ENCODE measurements at places on chromosomes 16 and 17.
A peak's percentile ranks its signal among the peaks of the same experiment; 100 is the strongest.

DNA sequence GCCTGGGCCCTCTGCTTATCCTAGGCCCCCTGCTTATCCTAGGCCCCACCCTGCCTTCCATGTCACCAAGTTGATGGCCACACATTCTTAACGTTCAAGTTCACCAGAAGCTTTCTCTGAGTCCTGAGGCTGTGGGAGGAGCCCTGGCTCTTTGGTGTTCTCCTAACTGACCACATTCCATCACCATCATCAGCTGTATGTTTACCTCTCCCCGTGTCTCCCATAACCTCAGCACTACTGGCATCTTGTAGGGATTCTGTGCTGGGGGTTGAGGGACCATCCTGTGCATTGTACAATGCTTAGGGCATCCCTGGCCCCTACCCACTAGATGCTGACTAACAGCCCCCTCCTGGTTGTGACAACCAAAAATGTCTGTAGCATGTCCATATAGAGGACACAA, 99.3 kb downstream of the NDE1 start:
- no peak for DNase-seq

GRCh38 chr16:84029297-84030047, 13.1 kb downstream of the SLC38A8 start:
- no peak for DNase-seq

DNA sequence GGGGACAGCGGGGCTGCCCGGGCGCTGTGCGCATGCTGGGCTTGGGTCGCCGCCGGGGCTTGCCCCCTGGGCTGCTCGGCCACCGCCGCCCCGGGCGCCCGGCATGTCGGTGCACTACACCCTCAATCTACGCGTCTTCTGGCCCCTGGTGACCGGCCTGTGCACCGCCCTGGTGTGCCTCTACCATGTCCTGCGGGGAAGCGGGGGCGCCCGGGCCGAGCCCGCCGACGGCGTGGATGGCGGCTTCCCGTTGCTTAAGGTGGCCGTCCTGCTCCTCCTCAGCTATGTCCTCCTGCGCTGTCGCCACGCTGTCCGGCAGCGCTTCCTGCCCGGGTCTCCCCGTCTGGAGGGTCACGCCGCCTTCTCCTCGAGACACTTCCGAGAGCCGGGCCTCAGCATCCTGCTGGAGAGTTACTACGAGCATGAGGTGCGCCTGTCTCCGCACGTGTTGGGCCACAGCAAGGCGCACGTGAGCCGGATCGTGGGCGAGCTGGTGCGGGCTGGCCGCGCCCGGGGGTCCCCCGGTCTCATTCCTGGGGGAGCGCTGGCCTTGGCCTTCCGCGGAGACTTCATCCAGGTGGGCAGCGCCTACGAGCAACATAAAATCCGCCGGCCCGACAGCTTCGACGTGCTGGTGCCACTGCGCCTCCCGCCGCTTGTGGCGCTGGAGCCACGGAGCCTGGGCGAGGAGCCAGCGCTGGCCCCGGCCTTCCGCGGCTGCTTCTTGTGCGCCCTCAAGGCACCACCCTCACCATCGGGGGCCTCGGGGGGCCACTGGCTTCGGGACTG, 789 bp downstream of the ITPRIPL2 start:
- DNase-seq = no peak

DNA sequence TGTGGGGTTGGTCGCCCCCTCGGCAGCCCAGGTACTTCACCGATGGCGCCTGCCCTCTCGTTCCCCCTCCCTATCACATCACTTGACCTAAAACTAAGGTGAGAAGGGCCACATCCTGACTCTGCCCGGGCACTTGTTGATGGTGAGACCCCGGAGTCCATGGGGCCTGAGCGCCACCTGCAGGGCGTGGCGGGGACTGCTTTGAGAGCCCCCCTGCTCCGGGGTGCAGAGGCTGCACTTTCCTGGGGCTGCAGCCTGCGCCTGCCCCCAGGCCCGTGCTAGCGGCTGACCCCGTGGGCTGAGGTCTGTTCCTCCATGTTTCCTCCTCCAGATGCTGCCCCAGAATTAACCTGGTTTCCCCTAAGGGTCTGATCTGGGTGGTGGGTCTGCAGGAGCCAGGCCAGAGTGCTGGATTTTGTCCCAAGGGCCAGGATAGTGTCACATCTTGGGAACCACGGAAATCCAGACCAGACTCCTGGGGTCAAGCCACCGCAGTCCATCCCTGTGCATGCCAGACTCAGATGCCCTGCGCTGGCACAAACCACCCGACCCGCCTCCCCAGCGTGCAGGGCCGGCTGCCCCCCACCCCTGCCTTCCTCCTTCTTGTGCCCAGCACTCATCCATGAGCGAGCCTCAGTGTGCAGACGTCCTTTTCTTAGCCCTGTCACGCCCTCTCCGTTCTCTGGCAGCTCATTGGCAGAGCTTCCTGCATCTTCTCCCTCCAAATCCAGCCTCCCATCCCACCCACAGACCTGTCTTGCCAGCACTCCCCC, 2.7 kb downstream of the NDUFAF8 start:
- peak; percentile 66 for DNase-seq
